ENCODE measurements at places on chromosomes 2 and 18.

DNA sequence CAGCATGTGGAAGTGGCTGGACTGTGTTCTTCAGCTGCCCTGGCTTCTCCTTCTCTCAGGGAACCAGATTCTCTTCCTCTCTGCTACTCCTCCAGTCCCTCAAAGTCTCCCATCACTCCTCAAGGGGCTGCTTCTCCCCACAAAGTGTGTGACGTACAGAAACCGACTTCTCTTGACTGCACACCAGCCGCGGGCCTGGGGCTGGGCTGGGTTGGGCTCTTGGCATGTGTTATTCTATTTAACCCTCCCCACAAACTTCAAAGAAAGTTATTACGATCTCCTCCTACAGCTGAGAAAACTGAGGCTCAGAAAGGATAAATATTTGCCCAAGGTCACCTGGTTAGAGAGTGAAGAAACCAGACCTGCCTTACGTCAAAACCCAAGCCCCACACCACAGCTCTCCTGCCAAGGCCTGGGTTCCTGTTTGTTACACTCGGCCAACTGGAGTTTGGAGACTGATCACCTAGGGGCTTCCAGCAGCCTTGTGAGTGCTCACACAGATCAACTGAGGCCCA lies 269.0 kb downstream of the TFCP2L1 start:
- no peak for DNase-seq

DNA sequence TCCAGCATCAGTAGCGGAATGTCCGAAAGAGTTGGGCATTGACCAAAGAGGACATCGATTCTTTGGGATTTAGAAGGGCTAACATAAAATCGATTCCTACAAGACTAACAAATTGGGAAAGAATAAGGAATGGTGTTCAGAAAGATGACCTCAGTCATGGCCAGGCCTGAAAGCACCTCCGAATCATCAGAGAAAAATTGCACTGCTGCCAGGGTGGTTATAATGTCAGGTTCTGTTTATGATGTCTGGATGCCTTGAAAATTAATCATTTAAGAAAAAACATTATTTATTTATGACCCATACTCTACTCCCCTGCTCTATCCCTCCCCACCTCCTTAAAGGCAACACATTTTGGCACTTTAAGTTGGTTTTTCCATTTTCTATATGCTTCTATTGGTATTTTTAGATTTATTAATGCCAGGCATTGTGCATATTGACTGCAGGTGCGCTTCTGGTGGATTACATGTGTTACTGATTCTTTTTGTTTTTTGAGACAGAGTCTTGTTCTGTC lies 104.7 kb downstream of the MYCN start:
- no peak for DNase-seq

DNA sequence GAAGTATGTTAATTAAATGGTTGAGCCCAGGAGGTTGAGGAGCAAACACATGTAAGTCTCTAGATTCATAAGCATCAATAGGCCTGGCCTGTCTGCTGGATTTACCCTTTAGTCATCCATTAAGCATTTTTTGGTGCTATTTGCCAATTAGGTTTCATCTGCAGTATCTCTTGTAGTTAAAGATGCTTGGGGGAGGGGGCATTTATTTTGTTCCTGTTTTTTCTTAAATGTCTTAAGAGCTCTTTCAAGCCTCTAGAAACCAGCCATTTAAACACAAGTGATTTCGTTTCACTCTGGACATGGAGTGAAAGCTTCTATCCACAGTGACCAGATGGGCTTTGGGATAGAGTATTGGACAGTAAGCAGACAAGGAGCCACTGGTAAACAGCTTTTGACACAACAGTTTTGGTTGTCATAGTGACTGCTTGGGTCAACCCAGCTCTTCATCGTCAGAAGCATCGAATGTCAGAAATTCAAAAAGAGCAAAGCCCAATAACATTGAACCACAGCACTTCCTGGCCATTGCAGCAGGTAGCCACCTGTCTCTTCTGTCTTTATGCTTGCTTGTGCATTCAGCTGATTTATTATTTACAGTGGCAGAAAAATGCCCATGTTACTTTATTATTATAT lies 4.9 kb downstream of the QPCT start:
- no peak for DNase-seq

- no peak for DNase-seq
Observed at GRCh38 chr2:214103276-214104001, 307.4 kb upstream of the VWC2L start.

- no peak for DNase-seq
Observed at GRCh38 chr18:32200766-32201165, 10.9 kb downstream of the MEP1B start.

DNA sequence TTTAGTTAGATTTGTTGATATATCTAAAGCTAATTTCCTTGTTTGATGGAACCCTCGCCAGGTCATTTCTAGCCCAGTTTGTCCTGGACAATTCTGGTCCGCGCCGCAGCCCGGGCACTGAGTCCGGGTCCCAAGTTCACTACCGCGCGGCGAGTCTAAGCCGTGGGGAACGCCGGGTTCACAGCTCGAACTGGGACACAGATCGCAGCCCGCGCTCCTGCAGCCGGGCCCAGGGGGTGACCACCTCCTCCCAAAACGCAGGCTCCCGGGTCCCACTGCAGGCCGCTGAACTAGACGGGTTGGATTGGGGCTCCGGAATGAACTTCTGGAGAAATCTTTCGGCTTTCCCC lies 681 bp downstream of the ACADL start:
- DNase-seq: no peak

- no peak for DNase-seq
Observed at GRCh38 chr2:9852881-9853280, 9.6 kb downstream of the TAF1B start.

GRCh38 chr2:64018701-64019082 lies 536 bp downstream of the VPS54 start:
- peak; percentile 30 for DNase-seq

DNA sequence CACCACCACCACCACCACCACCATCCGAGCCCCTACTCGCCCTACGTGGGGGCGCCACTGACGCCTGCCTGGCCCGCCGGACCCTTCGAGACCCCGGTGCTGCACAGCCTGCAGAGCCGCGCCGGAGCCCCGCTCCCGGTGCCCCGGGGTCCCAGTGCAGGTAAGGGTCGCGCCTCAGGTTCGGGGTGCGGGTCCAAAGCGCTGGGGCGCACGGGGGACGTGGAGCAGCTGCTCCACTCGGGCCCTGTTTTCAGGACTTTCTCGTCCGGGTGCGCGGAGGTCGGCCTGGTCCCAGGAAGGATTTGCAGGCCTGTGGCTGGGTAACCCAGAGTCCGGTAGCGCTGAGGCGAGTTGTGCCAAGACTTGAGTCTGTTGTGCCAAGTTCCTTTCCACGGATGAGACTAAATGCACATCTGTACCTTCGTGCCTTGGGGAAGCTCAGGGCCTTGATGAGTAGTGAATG lies 2.8 kb downstream of the GATA6 start:
- DNase-seq: no peak

DNA sequence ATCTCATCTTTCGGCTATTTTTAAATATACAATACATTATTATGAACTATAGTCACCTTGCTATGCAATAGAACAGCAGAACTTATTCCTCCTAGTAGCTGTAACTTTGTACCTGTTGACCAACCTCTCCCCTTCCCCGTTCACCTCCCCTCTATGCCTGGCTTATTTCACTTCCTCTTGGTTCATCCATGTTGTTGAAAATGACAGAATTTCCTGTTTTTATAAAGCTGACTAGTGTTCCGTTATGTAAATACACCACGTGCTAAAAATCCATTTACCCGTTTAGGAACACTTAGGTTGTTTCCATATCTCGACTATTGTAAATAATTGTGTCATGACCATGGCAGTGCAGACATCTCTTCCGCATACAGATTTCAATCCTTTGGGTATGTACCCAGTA lies 10.3 kb downstream of the ALPI start:
- no peak for DNase-seq

DNA sequence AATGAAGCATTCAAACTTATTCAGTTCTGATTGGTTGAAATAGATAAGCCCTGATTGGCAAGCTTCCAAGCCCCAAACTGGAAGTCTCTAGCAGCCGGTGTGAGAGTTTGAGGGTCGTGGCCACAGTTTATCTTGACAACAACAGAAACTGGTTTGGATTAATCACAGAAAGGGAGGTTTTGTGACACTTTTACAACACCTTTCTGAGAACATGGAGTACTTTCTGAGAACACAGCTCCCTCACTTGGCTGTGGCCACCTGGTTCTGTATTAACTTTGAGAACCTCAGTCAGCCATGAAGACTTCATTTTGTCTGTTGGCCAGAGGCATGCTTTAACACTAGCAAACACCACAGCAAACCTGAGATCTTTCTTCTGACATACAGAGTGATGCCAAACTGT lies 280.7 kb upstream of the VWC2L start:
- no peak for DNase-seq

GRCh38 chr2:218897394-218898108 lies 16.9 kb downstream of the WNT10A start:
- DNase-seq: no peak
